ENCODE measurements at places on chromosomes 6 and 20.

DNA sequence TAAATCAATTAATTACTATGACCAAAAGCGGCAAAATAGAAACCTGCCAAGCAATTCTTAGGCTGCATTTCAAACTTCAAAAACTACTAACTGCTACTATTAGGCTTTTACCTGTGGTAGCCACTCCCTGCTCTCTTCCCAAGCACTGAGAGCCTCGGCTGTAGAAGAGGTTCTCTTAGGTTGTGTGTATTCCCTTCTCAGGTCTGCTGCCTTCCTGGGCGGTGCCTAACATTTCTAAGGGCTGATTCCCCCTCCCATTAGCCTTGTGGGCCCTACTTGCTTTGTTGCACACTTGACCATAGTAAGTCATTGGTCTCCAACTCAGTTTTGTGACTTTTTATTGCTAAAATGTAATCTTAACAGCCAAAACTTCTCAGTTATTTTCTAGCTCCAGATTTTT, 146.1 kb upstream of the C6orf118 start:
- no peak for DNase-seq

- no peak for DNase-seq
Observed at GRCh38 chr20:50624351-50625016, 66.9 kb downstream of the RIPOR3 start.

DNA sequence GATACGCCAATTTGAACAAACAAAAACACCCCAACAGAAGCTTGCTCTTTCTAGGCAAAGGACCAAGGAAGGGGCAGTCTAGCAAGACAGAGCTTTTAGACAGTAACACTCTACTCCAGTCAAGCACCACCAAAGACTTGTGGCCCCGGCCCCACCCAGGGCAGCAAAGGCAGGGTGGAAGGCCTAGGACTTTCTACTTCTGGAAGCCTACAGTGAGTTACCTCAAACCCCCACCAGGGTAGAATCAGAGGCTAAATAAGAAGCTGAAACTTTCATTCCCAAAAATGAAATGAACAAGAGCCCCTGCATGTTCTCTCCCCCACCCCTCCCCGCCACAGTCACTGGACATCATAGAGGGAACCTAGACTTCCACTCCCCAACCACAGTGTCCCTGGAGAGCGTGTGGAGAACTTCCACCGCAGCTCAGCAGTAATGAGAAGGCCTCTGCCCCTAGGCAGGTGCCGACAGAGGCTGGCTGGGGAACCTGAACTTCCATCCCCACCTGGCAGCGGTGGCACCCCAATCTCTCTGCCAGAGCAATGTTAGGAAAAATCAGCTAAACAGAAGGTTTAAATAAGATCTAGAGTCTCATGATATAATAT, 40.0 kb downstream of the KATNA1 start:
- DNase-seq, result no peak

DNA sequence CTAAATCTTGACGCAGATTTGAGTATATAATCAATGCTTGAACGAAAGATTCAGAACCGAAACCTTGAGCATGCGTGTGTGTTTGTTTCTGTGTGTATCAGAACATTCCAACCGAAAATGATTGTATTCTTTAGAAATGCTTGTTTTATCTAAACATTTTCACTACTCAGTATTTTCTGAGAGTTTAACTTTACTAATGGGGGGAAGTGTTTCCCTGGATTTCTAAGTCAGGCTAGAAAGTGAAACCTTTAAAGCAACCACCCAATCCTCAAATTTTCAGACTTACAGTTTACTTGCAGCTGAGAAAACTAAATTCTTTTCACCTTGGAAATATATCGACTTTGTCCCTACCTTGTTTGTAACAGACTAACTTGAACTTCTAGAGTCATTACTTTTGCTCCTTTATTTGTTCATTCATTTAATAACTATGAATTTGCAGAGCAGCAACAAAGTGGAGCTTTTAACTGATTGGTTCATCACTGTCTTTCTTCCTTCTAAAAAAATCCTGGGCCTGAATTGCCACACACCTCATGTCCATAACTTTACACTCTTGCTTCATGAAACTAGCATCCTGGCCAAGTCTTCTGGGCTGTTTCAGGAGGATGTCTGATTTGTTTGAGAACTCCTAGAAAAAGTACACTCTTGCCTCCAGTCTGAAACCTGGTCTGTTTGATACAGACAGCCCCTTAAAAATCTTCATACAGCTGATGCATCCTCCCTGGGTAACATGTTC, 77.8 kb upstream of the XRN2 start:
- DNase-seq, result no peak

GRCh38 chr6:39221779-39222641, 7.3 kb downstream of the KCNK5 start:
- no peak for DNase-seq

DNA sequence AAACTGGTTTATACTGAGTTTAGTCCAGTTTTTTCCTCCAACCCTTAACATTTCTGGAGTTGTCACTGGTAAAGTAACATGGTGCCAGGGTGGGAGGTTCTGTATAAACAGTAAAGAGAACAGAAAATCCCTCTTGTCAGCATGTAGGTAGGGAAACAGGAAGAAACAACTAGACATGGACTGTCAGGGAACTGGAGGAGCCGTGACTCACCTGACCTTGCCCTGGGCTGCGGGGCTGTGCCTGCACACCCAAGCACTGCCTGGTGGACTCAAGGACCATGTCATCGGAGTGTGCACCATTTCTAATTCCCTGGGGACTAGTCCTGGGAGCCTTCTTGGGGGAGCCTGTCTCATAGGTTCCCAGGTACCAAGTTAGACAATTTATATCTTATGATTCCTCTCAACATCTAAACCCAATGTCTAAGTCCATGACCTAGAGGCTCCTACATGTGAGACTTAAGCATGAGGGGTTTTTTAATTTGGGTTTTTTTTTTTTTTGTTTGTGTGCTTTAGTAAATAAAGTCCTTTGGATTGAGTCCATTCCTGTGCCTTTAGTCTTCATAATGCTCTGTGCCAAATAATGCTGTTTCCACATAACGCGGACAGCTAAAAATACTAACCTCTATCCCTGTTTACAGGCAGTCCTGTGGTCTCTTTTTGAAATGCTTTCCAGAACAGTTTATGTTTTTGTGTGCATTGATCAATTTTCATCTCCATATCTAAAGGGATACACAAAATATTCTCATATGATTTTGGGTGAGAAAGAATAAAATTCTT, 136.9 kb upstream of the SUPT3H start:
- DNase-seq, result no peak

DNA sequence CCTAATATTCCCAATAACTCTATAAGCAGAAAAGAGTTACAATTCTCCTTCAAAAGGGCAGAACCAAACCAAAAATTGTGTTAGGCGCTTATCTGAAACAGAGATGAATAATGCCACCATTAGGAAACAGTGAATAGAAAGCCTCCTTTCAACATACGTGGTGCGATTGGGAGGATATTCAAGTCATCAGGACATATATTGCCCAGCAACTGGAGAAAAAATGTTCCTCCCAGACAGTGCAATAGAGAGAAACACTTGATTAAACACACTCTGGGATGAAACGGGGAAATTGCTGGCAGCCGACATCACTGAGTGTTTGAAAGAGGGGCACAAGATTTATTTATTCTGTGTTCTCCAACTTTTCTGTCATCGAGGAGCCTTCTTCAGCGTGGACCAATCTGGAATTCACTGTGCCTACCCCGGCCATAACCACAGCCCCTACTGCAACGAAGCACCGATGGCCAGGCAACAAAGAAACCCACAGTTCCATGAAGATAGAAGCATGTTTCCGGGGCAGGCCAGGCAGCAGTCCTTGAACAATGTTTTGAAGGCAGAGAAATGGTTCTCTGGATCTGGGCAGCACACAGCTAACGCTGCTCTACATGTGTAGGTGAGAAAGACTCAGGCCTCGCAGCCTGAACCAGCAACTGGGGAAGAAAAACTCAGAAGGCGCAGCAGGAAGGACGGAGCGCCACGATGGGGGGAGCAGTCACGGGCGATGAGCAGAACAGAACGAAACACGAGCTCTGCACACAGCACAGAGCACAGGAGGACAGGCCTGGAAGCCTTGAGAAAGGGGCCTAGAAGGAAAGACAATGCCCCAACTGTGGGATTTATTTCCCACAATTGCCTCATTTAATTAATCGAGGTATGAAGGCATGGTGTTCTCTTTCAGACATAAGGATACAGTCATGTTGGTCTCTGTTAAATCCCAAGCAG, 234.2 kb upstream of the FOXQ1 start:
- DNase-seq, result no peak

- DNase-seq, result no peak
Observed at GRCh38 chr6:121086876-121087275, 247.4 kb downstream of the TBC1D32 start.

DNA sequence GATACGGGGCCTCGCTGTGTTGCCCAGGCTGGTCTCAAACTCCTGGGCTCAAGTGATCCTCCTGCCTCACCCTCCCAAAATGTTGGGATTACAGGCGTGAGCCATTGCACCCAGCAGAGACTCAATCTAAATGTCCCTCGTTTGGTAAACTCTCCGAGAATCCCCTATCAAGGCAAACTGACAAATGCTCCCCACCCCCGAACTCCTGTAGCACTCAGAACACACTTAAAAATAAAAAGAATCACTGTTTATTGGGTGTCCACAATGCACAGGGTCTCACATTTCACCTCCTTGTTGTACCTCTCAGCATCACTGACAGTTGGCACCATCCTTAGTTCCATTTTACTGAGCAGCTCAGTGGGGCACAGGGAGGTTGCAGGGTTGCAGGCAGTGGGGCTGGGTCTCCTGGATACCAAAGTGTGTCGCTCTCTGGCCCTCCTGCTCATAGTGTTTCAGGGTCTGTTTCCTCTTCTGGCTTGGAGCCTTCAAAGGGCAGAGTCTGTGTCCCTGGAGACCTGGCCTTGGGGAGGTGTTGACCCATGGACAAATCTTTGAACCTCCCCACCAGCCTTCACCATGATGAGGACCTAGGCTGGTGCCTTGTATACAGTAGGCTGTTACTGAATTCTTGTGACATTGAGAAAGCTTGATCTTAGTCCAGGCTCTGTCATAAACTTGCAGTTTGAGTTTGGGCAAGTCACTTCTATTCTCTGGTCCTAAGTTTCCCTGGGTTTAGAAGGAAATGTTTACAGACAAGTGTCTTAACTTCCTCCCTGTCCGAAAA, 8.5 kb upstream of the SRC start:
- DNase-seq, result no peak

GRCh38 chr6:157732007-157732406, 91.0 kb upstream of the SNX9 start:
- no peak for DNase-seq

Measured in GM12892 (cell line).